Myocyte (in vitro differentiated cells): ENCODE measurements at places on chromosomes 6 and 20. TPM values are rescaled to one million over a fixed set of nuclear protein-coding genes. Genes with fewer than 3 reads are reported as not detected.
A peak's percentile ranks its signal among the peaks of the same experiment; 100 is the strongest.

TBX18 gene
- total RNA-seq: 22.6 and 26.7 TPM in 2 replicates

VSX1 gene
- not detected in 2 replicates for total RNA-seq

FGD2 gene
- total RNA-seq: not detected in 2 replicates

SLC22A2 gene
- not detected in 2 replicates for total RNA-seq

COX4I2 gene
- not detected in 2 replicates for total RNA-seq

GABRR1 gene
- total RNA-seq: not detected in 2 replicates

DNA sequence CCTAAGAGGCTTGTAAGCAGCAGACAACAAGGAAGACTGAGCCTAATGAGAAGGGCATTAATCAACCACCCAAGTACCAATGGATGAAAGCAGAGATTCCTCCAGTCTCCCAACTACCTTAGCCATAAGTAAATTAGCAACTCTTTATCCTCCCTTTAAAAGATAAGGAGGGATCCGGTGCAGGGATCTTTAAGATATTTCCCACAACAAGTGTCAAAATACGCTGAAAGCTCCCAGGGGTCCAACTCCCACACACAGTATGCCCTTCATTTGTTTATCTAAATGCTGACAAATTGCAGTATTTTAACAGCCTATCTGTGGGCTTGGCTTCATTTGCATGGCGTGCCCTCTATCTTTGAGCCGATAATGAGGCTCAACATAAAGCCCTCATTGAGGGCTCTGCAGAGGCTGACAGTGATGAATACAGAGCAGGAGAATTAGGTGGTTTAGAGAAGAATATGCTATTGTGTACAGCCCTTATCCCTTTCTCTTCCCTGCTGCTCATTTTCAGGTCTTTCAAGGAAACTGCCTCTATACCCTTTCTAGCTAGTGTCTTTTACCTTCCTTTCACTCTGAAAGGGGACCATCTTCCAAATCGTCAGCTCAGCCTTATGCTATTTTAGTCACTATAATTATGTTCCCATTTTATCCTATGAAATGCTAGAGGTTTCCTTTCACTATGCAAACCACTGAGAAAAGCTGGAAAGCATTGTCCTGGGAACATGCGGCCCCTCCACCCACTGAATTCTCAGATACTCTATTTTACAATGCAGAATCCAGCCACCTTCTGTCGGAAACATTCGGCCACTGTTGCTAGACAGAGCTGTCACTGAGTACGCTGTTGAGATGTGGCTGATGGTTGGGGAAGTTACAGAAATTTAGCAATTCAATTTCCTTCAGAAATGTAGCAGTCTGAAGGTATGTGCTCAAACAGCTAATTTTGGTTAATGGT lies 575.2 kb upstream of the JAG1 start:
- no peak for DNase-seq

DNA sequence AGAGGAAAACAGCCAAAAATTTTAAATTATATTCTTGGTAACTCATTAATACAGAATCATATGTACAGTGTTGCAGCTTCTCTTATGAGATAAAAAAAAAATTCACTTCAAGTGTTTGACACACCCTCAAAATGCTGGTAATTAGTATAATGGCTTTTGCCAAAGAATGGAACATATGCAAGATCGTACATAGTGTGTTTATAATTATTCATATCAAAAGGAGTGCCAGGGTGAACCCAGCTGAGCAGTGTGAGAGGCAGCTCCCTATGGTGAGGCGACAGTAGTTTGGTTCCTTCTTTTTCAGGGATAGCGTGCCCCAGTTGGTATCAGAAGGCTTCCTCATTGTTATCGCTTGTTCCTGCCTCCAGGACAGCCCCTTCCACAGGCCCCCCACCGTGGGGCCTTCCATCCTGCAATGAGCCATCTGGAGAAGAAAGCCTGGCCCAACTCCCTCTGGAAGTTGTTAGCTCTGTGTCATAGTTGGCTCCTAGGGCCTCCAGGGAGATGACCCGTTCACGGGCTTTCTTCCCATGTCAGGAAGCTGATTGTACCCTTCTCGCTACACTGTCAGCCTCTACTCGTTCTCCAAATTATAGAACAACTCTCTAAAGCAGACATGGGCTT lies 150.7 kb downstream of the FRK start:
- no peak for DNase-seq

DNA sequence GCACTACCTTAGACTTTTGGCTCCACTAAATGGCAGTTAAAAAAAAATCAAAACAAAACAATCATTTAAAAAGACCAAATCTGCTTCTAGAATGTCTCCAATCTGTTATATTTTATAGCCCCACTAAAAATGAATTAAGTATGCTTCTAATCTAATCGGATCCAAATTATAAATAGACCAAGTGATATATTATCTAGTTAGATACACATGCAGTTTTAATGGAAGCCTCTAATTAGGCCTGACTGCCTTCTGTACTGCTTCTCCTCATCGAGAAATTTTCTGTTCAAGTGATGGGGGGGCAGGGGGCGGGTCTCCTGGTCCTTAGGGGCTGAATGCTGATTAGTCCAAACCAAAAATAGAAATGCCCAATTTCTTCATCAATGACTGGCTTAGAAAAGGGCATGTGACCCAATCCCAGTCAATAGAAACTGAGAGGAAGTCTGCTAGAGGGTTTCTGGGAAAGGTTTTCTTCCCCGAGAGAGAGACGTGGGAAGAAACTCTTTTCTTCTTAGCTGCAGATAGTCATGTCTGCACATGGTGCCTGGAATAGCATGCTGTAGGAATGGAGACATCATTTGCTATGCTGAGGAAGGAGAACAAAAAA lies 6.9 kb downstream of the SESN1 start:
- no peak for DNase-seq

GRCh38 chr6:169398342-169399105 lies 144.9 kb upstream of the THBS2 start:
- DNase-seq: no peak

- DNase-seq: no peak
These were observed 33.0 kb upstream of the SMIM29 start for GRCh38 chr6:34281702-34282334.

GRCh38 chr6:100846276-100846675 lies 34.9 kb downstream of the ASCC3 start:
- DNase-seq: no peak

DNA sequence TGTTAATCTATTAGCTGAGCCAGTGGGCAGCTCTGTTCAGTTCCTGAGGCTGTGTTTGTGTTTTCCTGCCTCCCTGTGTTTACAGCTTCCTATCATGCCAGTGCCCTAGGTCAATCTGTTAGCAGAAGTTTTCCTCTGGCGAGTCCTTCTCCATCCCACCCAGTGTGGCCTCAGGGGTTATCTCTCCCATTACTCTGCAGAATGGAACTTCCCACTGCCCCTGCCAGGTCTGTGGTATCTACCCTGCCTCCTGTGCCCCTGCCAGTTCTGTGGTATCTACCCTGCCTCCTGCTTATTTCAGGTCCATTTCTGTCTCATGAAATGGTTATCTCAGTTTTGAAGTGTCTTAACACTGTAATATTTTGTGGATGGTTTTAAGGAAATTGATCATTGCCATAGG lies 63.1 kb downstream of the SLX4IP start:
- no peak for DNase-seq

DNA sequence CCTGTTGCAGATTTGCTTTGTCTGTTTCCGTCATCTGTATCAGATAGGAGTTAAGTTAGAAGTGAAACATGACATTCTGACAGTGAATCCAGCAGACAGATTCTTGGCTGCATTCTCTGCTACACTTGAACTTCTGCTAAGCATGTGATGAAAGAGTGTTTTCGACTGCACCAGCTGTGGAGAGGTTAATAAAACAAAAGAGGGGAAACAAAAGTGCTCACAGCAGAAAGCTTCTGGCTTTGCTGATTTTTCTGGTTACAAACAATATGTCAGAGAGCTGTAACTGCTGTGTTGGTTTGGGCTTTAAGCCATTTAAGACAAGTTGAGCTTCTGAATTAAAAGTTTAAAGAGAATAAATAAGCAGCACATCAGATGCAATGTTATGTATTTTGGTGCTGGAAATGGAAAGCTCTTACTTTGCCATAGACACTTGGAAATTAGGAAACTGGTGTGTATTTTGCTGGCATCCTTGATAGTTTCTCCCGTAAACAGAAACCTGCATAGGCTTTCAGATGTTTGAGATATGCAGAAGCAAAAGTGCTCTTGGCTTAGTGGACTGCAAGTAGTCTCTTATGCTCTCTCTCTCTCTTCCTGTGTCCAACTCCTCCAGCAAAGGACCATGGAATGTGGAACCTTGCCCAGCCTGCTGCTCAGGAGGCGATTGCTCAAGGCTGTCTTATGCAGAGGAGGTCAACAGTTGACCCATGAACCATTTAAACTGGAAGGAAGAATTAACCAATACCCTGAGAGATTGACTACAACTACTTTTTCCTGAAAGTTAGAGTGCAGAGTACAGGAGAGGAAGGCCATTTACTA lies 104.9 kb downstream of the RPS12 start:
- peak; percentile 66 for DNase-seq

GRCh38 chr20:32189123-32189410 lies 18.5 kb downstream of the PLAGL2 start:
- DNase-seq: no peak

GRCh38 chr6:90139272-90139817 lies 157.3 kb downstream of the BACH2 start:
- no peak for DNase-seq
